ENCODE measurements at places on chromosomes 5 and 9.

DNA sequence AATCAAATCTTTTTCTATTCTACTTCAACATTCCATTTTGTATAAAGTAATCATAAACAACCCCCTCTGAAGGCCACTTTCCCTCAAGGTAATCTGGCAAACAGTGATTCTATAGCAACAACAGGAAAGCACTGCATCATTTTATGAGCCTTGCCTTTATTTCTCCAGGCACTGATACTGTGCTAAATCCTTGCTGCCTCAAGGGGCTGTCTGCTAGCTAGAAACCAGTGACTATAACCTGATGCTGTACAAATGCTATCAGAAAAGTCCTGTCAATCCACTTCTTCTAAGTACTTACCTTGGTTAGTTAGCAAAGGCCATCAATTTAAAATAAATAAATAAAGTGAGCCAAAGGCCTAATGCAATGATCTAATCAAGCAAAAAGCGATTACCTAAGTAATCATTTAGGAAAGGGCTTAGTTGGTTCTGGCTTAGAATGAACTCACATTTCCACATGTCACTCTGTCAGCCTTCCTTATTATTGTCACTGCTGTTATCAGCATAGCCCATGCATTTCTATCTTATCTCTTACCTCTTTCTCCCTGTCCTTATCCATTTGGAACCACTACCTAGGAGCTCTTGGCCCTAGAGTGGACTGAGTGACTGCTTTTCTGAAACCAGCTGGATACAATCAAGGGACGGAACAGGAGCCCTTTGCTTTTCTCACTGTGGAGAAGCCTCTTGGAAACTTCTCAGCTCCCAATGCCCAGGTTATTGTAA is 246.1 kb upstream of the MEF2C start:
- no peak for DNase-seq

DNA sequence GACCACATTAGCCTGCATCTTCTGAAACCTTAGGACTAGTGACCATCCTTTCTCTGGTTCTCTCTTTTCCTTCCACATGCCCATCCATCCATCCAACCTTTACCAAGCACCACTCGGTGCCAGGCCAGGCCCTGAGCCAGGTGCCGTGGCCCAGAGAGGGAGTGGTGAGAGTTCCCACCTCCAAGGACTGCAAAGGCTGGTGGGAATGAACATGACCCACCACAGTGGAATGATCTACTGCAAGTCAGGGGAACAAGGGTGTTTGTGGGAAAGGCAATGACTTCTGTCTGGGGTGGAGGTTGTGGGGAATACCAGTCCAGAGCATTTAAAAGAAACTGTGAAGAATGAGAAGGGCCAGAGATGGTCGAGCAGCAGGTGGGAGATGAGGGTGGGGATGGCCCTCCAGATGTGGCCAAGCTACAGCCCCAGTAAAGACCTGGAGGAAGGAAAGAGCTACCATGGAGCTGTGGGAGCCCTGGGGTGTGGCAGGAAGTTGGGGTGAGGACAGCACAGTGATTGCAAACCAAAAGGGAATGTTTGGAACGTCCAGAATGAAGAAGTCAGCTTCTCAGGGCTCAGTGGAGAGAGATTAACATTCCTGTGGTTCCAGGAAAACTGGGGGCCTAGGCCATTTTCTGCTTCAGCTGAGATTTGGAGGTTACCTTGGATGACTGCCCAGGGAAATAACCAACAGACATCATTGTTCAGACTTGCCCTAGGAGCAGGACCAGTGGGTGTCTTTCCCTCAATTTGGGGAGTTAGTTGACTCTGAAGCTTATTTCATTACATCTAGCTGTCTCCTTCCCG is 30.7 kb upstream of the CORO2A start:
- no peak for DNase-seq

DNA sequence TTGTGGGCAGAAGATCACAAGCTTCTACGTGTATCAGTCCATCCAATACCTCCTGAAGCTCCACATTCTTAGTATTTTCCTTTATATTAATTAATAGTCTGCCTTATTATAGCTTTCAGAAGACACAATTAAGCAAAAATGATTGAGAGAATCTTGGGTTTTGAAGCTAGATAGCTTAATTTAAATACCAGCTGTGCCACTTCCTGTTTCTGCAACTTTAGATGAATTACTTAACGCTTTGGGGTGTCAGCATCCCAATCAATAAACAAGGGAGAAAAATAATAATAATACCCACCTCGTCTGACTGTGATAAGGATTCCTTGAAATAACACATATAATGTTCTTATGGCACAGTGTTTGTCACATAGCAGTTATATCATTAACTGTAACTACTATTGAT is 44.7 kb upstream of the HTR4 start:
- DNase-seq, result no peak

GRCh38 chr5:128084228-128085167 is 932 bp downstream of the SLC12A2 start:
- peak; percentile 21 for DNase-seq

GRCh38 chr9:110148384-110148783 is 59.6 kb downstream of the C9orf152 start:
- no peak for DNase-seq

GRCh38 chr5:157222506-157223230 is 42.0 kb downstream of the ITK start:
- no peak for DNase-seq

DNA sequence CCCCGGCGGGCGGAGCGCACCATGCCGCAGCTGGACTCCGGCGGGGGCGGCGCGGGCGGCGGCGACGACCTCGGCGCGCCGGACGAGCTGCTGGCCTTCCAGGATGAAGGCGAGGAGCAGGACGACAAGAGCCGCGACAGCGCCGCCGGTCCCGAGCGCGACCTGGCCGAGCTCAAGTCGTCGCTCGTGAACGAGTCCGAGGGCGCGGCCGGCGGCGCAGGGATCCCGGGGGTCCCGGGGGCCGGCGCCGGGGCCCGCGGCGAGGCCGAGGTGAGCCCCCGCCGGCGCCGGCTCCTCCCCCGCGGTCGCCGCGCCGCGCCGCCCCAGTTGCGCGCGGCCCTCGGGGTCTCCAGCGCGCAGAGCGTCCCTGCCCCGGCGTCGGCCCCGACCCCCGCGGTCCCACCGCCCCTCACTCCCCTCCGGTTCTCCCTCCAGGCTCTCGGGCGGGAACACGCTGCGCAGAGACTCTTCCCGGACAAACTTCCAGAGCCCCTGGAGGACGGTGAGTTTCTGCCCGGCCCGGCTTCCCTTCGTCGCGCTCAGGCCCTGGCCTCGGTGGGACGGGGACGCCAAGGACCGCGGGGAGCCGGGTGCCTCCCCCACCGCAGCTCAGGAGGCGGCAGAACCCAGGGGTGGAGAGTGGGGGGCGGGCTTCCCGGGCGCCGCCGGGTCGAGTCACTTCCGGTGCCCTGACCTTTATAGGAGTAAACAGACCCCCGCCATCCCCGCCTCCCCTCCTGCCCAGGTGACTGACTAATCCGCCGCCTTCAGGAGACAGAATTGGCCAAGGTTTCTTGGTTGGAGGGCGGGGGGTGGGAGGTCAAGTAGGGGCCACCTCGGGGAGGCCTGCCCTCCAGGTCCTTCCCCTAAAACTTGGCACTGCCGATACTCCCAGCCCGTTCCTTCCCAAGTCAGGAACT is 665 bp downstream of the TCF7 start:
- peak; percentile 57 for DNase-seq

DNA sequence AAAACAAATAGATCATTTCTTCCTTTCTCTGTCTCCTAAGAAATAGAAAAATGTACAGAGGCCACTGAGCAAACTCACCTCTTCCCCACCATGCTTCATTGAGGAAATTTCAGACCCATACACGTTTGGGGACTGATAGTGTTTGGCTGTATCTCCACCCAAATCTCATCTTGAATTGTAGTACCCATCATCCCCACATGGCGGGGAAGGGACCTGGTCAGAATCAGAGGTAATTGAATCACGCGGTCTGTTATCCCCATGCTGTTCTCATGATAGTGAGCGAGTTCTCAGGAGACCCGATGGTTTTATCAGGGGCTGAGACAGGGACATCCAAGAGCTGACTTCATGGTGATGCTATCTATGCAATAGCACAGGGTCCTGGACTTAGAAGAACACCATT is 1655.8 kb downstream of the MAT2B start:
- DNase-seq, result no peak

GRCh38 chr5:127820910-127821553 is 117.8 kb downstream of the CCDC192 start:
- DNase-seq, result no peak

- DNase-seq, result no peak
Measured at GRCh38 chr9:108913391-108913790, 20.5 kb downstream of the ELP1 start.

- DNase-seq, result no peak
Measured at GRCh38 chr5:98791001-98791519, 17.6 kb downstream of the RGMB start.

DNA sequence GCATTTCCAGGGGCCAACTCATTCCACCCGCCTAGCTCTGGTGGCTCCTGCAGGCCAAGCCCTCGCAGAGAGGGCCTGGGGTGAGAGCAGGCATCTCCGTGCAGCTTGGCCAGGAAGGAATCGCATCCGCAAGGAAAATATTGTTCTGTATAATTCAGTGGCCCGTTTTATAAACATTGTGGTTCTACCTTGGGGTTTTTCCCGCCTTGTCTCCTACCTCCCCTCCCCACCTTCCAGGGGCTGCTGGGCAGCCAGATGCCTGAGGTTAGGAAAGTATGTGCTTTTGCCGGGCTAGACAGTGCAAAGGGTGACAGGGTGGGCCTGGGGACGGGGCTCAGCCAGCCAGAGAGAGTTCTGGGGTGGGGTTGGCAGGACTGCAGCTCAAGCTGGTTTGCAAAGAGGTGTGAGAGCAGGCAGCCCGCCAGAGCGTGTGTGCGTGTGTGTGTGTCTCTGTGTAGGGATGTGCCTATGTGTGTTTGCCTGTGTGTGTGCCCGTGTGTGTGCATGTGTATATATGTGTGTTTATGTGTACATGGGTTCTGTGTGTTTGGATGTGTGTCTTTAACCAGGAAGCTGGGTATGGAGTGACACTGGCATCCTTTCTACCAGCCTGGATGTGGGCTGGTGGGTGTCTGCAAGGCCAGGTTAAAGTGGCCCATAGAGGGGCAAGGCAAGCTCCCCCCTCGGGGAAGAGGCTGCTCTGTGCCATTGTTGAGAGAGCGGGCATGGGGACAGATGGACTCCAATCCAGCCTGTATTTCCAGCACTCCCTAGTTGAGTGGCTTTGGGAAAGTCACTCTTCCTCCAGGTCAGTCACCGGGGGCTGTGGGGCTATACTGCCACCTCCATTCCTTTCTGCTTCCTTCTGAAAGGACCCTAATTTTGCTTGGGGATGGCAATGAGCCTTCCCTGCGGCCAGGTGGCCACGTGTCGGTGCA is 10.6 kb upstream of the SLC2A6 start:
- DNase-seq, result no peak

- no peak for DNase-seq
Measured at GRCh38 chr5:26884481-26884880, 153.9 kb downstream of the CDH9 start.

DNA sequence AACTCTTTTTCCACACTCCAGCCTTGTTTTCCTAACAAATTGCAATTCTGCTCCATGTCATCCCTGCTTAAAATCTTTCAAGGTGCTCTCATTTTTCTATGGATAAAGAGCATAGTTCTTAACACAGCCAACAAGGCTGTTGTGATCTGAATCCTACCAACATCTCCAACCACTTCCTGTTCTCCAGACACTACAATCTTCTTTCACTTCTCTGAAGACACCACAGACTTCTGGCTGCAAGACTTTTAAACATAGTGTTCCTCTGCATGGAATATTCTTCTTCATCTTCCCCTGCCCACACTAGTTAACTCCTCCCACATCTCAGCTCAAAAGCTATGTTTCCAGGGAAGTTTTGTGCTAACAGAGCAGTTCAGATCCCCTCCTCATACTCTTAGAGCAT is 404.8 kb downstream of the MAN2A1 start:
- DNase-seq, result no peak

- no peak for DNase-seq
Measured at GRCh38 chr9:106861640-106862109, 1.3 kb upstream of the ZNF462 start.

DNA sequence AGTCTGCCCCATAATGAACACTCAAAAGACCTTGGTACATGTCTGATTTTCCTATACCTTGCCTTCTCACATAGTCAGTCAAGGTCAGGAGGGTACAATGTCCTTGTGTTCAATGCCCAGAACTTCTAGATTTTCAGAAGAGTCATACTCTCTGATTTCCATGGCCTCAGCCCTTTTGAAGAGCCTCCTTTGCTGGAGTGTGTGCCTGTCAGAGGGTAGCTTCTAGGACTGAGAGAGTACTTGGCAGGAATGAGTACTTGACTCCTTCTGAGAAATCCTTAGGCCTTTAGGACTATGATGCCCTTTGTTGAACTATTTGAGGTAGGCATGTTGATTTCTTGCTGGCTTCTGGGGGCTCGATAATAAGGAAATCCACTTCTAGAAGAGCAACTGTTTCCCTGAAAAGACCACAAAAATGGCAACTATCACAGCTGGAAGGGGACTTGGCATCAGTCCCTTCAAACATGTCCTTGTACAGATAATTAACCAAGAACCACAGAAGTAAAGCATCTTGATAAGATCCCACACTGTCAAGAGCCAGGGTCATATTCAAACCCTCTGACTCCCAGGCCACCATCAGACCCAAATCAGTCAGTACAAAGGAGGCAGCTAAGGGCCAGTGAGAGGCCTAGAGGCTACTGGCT is 10.6 kb upstream of the MEGF9 start:
- no peak for DNase-seq

DNA sequence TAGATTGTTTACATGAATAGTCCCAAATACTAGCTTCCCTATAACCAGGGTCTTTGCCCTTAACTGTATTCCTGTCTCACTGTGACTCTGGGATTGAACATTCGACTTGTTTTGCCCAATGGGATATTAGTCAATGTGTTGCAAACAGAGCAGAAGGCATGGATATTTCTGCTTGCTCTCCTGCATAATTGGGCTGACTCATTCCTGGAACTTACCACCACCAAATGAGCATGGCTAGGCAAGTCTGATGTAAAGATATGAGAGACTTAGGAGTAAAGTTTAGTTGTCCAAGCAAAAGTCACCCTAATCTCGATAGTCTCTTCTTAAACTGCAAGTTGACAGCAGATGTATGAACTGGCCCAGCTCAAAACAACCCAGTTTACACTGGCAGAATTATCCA is 273.5 kb upstream of the CCNG1 start:
- DNase-seq, result no peak

GRCh38 chr9:16202914-16203728 is 650.3 kb downstream of the CCDC171 start:
- no peak for DNase-seq

- DNase-seq, result no peak
Measured at GRCh38 chr9:82073551-82074543, 85.3 kb downstream of the SPATA31D1 start.

Data from stimulated activated CD4-positive, alpha-beta T cell treated with anti-CD3 and anti-CD28 coated beads, Interleukin-1b, Interleukin-23, amount 100 ng/mL, for 1 hour (primary cell).